Putamen (tissue), 1 donor: ENCODE measurements at places on chromosomes 6 and 20.

- DNase-seq = peak; percentile 16
Observed at GRCh38 chr6:152206072-152206818, 398.8 kb downstream of the ESR1 start.

DNA sequence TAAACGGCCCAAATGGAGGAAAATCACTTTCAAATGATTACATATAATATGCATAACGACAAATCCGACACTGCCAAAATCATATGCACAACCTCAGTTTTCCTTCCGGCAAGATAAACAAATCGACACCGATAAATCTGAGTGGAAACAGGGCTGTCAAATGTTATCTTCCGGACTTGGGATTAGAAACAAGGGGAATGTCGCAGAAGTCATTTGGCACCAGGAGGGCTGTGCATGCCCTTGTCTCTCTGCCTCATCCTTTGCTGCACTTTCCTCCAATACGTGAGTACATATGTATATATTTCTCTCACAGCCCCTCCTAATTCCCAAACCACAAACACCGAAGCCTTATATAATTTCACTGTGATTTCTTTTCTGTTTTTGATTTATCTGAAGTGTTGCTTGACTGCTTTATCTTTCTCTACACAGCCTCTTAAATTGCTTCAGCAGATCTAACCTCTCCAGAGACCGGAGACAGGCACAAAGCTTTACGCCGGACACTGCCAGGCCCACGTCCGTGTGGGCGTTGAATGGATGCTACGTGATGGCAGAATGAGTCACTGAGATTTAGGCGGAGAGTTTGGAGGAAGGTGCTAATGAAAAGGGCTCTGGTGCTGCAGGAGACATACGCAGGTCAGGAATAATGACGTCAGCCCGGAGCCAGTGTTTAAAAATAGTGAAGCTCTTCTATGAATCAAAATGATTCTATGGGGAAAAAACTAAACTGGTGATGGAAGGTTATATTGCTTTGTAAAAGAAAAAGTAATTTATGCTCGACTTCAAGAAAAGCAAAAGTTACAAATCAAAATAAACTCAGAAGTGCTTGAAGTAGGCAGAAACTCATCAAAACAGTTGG lies 21.0 kb upstream of the PRELID3B start:
- DNase-seq = no peak

GRCh38 chr6:112155886-112156285 lies 68.5 kb downstream of the FAM229B start:
- no peak for DNase-seq

DNA sequence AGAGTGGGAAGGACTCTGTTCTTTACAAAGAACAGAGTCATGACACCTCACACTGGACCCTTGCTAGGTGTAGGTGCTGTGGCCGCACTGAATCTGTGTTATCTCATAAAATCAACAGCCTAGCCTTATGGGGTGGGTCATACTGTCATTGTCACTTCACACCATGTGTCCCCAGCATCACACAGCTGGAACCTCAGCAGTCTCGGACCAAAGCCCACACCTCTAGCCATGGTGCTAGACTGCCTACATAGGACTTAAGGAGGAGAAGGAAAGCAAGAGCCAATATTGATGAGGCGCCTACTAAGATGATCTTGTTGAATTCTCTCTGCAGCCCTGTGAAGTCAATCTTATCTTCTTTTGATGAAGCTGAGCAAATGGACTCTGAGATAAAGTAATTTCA lies 31.0 kb downstream of the UNC5CL start:
- DNase-seq = no peak

DNA sequence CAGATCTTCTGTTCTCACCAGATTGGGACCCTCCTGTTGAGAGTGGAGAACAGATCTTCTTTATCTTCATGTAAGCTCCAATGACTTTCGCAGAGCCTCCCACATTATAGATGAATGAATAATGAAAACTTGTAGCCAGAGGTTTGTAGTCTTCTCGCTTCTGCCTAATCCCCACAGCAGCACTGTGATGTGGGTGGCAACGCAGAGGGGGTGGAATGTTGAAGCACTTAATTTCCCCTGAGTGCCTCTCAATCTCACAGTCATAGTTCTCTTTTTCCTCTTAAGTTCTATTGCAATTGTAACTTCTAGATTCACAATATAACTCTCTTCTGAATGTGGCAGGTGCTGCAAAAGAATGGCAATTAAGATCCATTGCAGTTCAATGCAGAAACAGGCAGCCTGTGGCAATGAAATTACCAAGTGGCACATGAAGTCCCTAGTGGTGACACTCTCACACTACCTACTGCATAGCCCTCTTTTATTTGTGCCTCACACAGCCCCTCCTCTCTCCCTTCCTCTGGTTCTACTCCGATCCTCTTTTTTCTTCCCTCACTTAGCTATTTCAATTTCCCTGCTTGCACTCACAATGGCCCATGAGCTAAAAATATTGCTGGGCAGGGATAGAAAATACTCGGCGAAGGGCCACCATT lies 281.9 kb downstream of the UBE3D start:
- peak; percentile 77 for DNase-seq

- no peak for DNase-seq
Observed at GRCh38 chr6:159030168-159030567, 14.6 kb downstream of the TAGAP start.

GRCh38 chr20:59242714-59243626 lies 57.4 kb upstream of the EDN3 start:
- no peak for DNase-seq

DNA sequence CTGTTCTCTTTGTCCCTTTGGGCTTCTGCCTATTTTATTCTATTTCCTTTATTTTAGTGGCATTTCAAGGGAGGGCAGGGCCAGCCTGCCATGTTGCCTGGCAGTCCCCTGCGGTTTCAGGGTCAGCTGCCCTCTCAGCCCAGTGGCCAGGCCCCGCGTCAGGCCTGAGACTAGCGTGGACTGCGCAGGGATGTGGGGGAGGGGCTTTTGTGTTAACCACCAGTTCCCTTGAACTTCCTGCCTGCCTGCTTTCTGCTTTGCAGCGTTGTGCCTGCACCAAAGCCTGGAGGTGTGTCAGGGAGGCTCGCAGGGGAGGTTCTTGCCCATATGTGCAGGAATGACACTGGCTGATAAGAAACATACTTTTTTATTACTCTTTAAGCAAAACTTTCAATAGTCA lies 157.6 kb downstream of the SLC35B3 start:
- no peak for DNase-seq

DNA sequence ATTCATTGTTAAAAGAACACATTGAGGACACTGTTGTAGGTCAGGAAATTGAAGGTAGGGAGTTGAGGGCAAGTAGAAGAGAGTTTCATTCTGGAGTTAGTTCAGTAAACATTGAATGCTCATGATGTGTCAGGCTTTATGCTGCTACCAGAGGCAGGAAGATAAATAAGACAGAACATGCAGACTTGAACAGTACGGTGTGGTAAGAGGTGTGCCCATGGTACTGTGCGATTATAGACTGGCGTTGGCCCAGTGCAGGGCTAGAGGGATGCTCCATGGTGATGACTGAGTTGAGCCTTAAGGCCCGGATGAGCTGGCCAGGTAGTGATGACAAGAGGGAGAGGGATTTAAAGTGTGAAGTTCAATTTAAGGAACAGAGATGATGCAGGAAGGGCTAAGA lies 50.8 kb downstream of the CARMIL1 start:
- DNase-seq = no peak

DNA sequence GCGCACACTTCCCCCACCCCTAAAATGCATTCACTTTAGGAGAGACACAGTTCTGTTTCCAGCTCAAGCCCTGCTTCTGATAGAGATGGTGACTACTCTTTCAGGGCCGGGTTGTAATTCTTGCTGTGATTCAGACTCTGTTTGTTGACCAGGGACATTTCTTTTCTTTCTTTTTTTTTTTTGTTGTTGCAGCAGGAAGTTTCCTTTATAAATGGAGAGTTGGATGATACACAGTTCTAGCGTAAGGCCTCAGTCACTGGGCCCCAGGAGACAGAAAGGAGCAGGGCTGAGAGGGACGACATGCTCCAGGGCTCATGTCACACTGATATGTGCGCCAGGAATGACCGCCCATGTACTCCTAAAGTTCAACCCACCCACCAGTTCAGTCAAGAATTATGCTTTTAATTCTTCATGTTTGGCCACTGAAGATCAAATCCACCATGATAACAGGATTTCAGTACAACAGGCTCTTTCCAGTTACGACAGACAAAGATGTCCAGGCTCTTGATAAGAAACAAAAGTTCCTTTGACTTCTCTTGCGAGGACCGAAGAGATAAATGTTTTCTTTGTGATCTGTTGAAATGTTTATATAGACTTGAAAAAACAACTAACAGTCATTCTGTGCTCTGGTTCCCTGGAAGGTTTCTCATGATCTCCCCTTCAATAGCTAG lies 142.5 kb downstream of the CD164 start:
- peak; percentile 9 for DNase-seq

DNA sequence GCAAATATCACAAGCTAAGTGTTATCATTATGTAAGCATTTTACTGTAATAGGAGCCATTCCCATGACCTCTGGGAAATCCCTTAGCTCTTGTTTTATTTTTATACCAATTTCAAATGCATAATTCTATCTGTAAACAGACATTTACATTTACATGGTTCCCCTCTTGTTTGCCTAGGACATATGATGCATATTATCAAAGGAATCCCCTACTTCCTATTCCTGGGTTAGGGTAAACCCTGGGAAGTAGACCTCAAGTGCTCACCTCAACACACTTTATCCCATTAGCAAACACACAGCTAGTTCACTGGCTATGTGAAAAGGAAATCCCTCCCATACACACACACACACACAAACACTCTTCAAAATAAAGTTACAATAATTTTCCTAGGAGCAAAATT lies 27.1 kb downstream of the PDE10A start:
- no peak for DNase-seq

GRCh38 chr6:169166896-169167580 lies 86.6 kb downstream of the THBS2 start:
- DNase-seq = no peak

GRCh38 chr20:57335392-57335791 lies 5.8 kb downstream of the SPO11 start:
- DNase-seq = no peak

DNA sequence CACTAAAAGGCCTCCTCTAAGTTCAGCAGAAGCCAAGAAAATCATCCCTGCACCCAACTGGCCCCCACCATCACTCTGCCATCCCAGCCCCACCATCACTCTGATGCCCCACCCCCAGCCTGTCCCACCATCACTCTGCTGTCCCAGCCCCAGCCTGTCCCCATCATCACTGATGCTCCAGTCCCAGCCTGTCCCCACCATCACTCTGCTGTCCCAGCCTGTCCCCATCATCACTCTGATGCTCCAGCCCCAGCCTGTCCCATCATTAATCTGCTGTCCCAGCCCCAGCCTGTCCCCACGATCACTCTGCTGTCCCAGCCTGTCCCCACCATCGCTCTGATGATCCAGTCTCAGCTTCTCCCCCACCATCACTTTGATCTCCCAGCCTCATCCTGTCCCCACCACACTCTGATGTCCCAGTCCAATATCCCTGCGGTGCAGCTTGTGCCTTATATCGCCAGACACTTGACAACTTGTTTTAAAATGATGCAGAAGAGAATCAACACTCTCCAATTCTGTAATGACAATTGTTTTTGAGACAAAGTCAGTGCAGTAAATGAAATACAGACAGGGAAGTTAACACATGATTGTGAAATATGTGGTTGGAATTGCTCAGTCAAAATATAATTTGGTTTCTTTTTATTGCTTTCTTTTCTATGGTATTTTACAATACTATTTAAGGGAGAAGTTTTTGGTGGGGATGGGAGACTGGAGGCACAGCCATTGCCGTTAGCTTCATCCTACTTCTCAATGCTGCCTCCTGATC lies 100.8 kb downstream of the TNFAIP3 start:
- DNase-seq = no peak

- no peak for DNase-seq
Observed at GRCh38 chr20:38228436-38228835, 32.1 kb downstream of the KIAA1755 start.

GRCh38 chr20:59125836-59126235 lies 37.8 kb upstream of the ZNF831 start:
- DNase-seq = no peak

DNA sequence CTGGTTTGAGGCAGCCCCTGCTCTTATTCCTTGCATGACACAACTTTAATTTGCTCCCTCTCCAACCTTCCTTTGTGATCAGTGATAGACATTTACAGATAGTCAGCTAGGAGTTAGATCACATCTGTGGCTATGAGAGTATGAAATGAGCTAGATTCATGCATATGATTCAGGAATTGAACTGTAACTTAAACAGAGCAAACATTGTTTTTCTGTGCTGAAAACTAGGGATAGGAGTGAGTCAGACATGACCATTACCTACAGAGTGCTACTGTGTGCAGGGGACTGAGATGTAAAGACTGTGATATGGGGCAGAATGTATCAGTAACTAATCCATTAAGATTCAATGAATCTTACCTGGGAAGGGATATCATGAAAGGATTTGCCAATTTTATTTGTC lies 279.4 kb upstream of the SPTLC3 start:
- DNase-seq = no peak

DNA sequence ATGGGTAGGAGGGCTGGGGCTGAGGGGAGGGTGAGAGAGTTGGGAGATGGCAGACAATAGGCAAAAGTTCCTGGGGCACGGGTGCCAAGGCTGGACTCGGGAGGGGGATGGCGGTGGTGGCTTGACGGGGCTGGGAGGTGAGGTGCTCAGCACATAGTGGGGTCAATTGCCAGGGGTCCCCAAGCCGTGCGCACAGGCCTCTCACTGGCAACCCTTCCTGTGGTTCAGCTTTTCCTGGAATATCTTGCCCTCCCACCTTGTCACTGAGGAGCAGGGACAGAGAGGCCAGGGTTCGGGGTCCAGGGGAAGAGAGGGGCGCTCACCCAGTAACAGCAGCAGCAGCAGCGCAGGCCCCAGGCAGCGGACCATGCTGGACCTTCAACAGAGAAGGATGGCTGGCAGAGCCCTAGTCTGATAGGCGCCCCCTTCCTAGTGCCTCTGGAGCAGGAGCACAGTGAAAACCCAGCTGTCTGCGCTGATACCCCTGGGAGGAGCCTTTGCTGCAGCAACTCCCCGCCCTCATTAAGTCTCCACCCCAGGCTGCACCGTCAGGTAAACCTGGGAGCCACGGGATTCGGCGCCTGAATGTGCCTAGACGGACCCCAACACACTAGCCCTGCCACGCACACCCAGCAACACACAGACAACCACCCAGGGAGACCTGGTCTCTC lies at the start of gene GFRA4:
TSS of gene GFRA4 (minus strand) at position 369 of the 671 bp plus-strand sequence. CDS start at position 369, 0 bp downstream.
- no peak for DNase-seq

GRCh38 chr6:92770540-92770939 lies 648.8 kb downstream of the EPHA7 start:
- no peak for DNase-seq

GRCh38 chr6:27870291-27870870 lies 41.8 kb downstream of the OR2B2 start:
- DNase-seq = no peak

DNA sequence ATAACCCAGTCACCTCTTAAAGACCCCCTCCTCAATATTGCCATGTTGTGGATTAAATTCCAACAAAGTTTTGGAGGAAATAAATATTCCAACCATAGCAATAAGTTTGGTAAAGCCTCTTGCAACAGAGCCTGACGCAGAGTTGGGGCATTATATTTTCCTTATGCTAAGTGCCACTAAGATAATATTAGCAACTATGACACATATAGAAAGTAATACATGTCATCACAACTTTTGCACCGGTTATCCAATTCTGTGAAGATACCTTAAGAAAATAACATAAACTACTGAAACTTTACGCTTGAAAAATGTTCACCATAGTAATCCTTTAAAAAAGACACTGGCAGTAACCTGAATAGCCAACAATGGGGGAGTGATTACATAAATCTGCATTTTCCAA lies 52.2 kb upstream of the TRERF1 start:
- DNase-seq = no peak

- no peak for DNase-seq
Observed at GRCh38 chr20:20926222-20926905, 179.8 kb downstream of the LINC00237 start.
